Epithelial cell of prostate (primary cell): ENCODE measurements at places on chromosomes 5 and 9.

DNA sequence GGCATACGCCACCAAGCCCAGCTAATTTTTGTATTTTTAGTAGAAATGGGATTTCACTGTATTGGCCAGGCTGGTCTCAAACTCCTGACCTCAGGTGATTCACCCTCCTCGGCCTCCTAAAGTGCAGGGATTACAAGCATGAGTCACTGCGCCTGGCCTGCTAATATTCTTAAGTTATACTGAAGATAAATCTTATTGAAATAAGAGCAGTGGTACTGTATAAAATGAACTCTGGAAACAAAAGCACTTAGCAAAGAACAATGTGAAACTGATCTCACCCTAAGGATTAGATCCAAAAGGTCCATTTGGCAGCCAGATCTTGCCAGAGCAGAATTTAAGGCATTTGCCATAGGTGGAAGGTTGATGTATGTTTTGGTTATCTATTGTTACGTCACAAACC is 27.1 kb downstream of the CYSTM1 start:
- DNase-seq: no peak

- no peak for DNase-seq
These were observed 84.8 kb downstream of the SLC25A46 start for GRCh38 chr5:110823571-110823970.

GRCh38 chr5:75551471-75551870 is 39.8 kb downstream of the POLK start:
- DNase-seq: no peak

- no peak for DNase-seq
These were observed 616.4 kb upstream of the NUDT12 start for GRCh38 chr5:104178829-104179456.

DNA sequence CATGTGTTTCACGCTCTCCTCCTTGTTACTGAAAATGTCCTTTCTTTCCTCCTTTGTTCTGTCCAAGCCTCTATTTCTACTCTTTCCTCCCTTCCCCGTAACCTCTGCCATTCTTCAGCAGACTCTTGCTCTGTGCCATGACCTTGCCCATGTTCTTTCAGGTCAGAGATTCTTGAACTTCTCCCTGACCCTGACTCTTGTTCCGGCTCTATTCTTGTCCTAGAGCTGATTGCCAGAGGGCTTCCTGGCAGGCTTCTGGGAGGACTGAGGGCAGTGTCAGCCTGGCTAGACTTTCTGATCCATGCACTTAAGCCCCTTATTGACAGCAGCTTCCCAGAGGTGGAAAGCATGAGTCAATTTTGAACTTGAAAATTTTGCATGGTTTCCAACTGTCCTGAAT is 174.2 kb downstream of the TMEM161B start:
- no peak for DNase-seq

DNA sequence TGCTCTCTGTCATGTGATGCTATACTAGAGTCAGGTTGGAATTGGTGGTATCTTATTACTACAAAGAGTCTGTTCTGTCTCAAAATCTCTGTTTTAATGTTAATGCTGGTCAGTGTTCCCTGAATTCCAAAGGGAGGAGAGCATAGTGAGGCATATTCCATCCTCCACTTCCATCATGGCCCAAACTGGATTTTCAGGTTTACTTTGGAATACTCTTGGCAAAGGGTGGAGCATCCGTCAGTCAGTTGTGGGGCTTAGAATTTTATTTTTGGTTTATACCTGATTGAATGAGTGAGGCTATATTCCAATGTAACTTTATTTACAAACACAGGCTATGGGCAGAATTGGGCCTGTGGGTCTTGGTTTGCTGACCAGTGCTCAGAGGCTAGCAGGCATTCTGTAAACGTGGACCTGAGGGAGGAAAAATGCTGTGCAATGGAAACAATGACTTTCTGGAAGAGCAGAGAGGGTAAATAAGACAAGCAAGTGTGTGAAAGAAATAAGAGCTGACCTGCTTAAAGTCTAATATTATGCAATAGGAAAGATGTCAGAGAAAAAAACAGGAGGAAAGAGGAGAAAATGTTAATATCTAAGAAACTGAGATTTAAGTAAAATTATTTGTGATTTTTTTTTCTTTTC is 106.2 kb upstream of the CLINT1 start:
- DNase-seq: no peak

- no peak for DNase-seq
These were observed 326.5 kb downstream of the SH3GL2 start for GRCh38 chr9:17905366-17905765.

DNA sequence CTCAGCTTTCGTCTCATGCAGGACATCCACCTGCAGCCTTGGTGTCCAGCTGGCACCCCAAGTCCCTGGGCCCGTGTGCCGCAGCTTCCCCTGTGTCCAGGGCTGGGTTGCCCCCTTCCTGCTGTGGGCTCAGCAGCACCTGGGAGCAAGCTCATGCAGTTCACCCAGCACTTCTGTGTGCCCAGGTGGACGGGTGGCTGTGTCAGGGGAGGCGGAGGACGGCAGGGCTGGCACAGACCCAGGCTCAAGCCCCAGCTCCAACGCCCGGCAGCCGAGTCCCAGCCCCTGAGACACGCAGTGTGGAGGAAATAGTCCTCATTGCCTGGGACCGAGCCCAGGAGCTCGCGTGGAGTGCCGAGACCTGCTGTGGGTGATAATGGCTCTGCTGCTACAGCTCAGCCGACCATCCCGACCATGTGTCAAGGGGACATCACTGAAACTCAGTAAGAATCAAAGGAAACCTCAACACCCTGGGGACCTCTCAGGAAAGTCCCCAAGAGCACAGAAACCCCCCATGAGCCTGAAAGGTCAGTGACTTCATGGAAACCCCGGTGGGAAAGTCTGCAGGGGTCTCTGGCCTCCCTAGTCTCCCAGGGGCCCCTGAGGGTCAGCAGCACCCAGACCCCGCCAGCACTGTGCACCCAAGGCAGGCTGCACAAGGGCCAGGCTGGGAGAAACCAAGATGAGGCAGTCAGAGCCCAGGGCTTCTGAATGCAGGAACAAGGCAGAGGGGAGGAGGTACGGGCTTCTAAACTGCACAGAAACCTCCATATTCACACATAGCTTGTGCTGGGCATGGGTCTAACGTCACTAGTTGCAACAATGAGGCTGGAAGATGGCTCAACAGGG is 38.8 kb downstream of the LPCAT1 start:
- DNase-seq: no peak

DNA sequence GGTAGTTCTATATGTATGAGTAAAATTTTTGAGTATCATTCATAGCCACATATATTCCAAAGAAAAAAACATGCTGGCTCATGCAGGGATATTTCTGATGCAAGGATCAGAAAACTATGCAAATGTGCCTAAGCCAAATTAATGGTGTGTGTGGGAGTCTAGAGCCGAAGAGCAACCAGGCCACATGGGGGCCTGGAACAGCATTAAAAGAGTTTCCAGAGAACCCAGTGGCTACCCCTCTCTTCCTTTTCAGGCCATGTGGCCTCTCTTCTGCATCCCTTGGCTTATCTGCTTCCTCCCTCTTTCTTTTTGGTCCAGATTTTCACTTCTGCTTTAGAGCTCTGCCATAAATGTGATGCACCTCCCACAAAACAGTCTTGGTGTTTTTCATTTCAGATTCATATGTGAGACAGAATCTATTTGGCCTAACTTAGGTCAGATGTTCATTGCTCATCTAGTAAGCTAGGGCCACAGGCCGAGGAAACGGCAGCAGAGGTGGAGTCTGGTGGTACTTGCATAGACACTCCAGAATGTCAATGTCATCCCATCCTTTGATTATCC is 300.0 kb downstream of the SH3GL2 start:
- no peak for DNase-seq

- DNase-seq: no peak
These were observed 1.8 kb downstream of the PTGER4 start for GRCh38 chr5:40681363-40682153.

DNA sequence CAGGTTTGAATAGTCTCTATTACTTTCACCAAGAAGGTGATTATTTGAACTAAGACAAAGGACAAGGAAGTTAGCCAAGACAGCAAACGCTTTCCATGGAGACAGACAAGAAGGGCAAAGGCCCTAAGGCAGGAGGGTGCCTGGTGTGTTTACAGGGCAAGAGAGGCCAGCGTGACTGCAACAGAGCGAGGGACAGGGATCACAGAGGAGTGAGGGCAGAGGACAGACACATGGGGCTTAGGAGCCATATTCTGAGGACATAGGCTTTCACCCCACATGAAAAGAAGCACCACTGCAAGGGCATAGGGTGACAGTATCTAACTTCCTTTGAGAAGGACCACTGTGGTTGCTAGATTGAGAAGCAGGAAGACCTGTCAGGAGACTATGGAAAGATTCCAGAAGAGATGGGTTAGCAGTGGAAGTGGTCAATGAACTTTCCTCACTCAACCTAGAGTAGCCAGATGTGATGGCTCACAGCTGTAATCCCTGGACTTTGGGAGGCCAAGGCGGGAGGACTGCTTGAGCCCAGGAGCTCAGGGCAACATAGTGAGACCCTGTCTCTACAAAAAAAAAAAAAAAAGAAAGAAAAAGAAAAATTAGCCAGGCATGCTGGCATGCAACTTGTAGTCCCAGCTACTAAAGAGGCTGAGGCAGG is 5.0 kb upstream of the HAVCR1 start:
- no peak for DNase-seq

DNA sequence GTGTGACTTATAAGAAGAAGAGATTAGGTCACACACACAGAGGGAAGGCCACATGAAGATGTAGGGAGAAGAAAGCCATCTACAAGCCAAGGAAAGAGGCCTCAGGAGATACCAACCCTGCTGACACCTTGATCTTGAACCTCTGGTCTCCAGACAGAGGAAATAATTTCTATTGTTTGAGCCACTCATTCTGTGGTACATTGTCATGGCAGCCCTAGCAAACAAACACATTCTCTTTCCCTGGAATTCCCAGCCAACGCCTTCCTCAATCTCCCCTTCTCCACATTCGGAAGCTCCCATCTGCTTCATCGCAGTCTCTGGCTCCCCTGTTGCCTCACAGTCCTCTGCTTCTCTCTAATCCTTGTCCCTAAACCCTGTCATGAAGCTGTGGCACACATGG is 16.7 kb downstream of the PTGS1 start:
- DNase-seq: no peak

- no peak for DNase-seq
These were observed 8.8 kb upstream of the IGFBPL1 start for GRCh38 chr9:38432922-38433510.
